ENCODE measurements at places on chromosomes 1 and 21.

DNA sequence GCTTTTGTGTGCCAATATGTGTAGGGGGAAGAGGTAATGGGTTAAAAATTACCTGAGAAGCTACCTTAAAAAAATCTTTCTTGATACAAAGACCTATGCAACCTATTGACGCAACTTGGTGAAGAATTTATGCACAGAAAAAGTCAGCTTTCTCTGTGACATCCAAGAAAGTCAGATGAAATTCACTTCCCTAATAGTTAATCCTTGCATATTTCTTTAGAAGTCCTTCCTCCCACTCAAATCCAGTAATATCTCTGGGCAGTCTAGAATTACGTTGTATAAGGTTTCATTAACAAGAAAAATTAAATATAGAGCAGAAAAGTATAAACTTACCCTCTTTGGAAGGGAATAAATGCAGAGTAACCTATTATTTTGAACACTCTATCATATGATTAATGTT lies 2.9 kb downstream of the UBAP2L start:
- no peak for DNase-seq

DNA sequence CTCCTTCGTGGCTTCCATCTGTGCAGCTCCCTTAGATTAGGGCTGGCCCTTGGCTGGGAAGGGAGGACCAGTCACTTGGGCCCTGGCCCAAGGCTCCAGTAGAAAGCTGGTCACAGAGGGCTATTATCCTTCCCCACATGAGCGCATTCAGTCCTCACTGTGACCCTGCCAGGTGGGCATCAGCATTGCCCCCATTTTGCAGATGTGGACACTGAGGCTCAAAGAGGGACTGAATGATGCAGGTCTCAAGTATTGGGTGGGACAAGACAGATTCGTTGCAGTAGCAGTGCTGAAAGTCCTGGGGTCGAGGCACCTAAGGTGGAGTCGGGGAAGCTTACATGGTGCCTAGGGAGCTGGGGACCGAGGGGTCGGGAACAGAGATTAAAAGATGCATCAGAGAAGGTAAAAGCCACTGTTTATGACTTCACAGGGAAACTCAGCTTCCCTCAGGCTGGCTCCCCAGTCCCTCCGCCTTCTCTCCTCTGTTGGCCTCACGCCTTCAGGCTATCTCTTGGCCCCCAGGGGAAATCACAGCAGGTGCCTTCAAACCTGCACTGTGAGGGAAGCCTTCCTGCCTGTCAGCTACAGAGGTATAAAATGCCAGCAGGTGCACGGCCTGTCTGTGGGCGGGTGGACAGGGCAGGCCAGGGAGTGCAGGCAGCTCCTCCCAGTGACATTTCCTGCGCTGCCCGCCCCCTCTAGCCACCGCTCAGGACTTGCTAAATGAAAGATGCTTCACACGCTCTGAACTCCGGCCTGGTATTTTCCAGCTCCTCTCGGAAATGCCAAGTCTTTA lies 178.4 kb downstream of the GRIK3 start:
- no peak for DNase-seq

- no peak for DNase-seq
These were observed 36.1 kb downstream of the NIPAL3 start for GRCh38 chr1:24451746-24452145.

DNA sequence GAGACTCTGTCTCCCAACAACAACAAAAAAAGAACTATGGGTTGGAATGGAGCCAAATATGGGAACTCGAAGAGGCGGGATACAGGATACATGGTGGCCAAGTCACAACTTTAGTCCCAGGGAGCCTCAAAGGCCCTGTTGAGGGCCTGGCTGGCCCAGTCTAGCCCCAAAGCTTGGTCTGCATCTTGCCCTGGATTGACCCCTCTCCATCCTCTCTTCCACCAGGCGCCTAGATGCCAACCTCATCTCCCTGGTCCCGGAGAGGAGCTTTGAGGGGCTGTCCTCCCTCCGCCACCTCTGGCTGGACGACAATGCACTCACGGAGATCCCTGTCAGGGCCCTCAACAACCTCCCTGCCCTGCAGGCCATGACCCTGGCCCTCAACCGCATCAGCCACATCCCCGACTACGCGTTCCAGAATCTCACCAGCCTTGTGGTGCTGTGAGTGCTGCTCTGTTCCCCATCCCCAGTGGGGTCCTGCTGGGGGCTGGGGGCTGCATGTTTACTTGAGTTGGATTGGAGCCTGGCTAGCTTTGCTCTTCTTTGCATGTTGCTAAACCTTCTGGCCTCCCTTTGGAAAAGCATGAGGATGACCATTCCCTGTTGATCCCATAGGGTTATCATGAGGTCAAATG lies 65.5 kb downstream of the UBE2T start:
- no peak for DNase-seq

- DNase-seq: no peak
These were observed 332.2 kb upstream of the PLXNA2 start for GRCh38 chr1:208576425-208576824.

GRCh38 chr1:34409689-34410229 lies 233.1 kb downstream of the C1orf94 start:
- no peak for DNase-seq

Data from gastrocnemius medialis (tissue), 4 donors.